ENCODE measurements at places on chromosomes 2 and 18. TPM values are rescaled to one million over a fixed set of nuclear protein-coding genes. Genes with fewer than 3 reads are reported as not detected.

AGXT gene
- not detected for total RNA-seq

C2orf80 gene
- total RNA-seq: not detected

KLHL29 gene
- total RNA-seq: 4.0 TPM

ATF2 gene
- 20.8 TPM for total RNA-seq

NAT8 gene
- not detected for total RNA-seq

RAD51AP2 gene
- not detected for total RNA-seq

UPP2 gene
- total RNA-seq: not detected

CHRND gene
- total RNA-seq: not detected

CFAP65 gene
- total RNA-seq: 0.11 TPM

ZNF514 gene
- total RNA-seq: 5.3 TPM

DTNA gene
- 0.14 TPM for total RNA-seq

ANTXR1 gene
- 144 TPM for total RNA-seq

CD28 gene
- not detected for total RNA-seq

ALMS1 gene
- 10.1 TPM for total RNA-seq

SLC5A7 gene
- total RNA-seq: not detected

STPG4 gene
- not detected for total RNA-seq

SPATA3 gene
- total RNA-seq: not detected

SRD5A2 gene
- total RNA-seq: not detected

TTN gene
- 0.01 TPM for total RNA-seq

GPR39 gene
- total RNA-seq: 9.6 TPM

SETBP1 gene
- total RNA-seq: 0.41 TPM

CELF4 gene
- total RNA-seq: not detected

TXNDC2 gene
- 0.16 TPM for total RNA-seq

B3GNT2 gene
- total RNA-seq: 37.1 TPM

GALNT5 gene
- 2.4 TPM for total RNA-seq

SPC25 gene
- 20.1 TPM for total RNA-seq

DSG4 gene
- not detected for total RNA-seq

SCN9A gene
- 4.8 TPM for total RNA-seq

CD8B2 gene
- total RNA-seq: not detected

KCNG2 gene
- total RNA-seq: not detected

TCF23 gene
- not detected for total RNA-seq

CAD gene
- total RNA-seq: 70.4 TPM

CKAP2L gene
- 14.0 TPM for total RNA-seq

MPHOSPH10 gene
- total RNA-seq: 42.3 TPM

KIF5C gene
- 0.32 TPM for total RNA-seq

TTC39C gene
- total RNA-seq: 13.6 TPM

PLCD4 gene
- 0.90 TPM for total RNA-seq

ZNF804A gene
- not detected for total RNA-seq

GAREM1 gene
- 4.4 TPM for total RNA-seq

C2orf42 gene
- total RNA-seq: 7.0 TPM
